Stimulated activated CD8-positive, alpha-beta memory T cell treated with anti-CD3 and anti-CD28 coated beads, Interleukin-15, amount 100 ng/mL, for 48 hours (primary cell): ENCODE measurements at places on chromosomes 12 and 14.

DNA sequence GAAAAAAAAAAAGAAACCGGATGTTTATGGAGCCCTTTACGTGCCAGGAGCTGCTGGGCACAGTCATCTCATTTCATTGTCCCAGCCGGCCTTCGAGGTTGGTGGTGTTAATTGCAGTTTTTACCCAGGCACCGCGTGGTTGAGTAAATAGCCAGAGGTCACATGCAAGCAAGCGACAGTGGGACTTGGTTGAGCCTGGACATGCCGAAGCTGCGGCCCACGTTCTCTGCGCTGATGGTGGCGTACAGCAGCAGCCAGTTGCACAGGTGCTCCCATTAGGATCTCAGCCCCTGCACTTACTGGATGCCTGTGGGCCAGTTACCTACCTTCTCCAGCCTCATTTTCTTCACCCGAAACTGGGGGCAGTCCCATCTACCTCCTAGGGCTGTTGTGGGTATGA, 54.0 kb downstream of the TSPAN9 start:
- no peak for DNase-seq

DNA sequence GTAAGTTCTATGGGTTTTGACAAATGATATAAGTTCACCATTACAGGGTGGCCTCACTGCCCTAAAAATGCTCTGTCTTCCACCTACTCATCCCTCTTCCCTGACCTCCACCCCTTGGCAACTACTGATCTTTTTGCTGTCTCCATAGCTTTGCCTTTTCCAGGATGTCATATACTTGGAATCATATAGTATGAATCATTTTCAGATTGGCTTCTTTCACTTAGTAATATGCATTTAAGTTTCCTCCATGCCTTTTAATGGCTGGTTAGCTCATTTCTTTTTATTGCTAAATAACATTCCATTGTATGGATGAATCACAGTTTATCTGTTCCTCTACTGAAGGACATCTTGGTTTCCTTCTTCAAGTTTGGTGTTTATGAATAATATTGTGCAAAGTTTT, 14.0 kb upstream of the PEX5 start:
- DNase-seq, result no peak

GRCh38 chr14:61569812-61570548, 125.3 kb upstream of the HIF1A start:
- DNase-seq, result no peak

- no peak for DNase-seq
These were observed 1.5 kb upstream of the HSP90B1 start for GRCh38 chr12:103928682-103929045.

DNA sequence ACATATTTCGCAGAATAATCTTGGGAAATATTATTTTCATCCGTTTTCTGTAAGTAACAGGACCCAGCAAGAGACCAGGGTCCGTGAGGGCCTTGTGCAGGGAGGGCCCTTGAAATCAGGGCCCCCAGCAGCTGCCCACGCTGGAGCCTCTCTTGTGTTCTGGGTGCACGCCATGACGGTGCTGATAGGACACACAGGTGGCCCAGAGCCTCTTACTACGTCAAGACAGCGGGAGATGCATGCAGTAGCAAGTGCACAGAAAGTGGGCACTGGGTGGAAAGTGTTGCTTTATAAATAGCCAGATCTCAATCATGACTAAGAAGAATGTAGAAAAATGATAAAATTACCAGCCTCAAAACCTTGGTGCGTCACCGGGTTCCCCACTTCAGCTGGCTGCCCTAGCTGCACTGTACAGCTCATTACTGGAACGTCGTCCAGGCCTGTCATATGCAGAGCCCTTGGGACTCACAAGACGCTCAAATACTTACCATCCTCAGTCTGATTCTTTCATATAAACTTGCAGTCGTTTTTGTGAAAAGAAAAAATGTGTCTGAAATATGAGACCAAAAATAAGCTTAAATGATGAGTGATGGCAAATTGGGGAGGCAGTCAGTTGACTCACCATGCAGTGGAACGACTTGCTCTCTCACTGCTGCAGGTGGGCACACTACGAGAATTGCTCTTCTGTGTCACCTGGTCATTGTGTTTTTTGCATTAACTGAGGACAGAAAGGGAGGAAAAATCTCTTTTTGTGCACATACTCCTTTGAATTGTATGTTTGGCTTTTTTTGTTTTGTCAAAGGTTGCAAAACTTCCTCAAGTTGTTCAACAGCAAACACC, 68.2 kb downstream of the DDX51 start:
- no peak for DNase-seq

GRCh38 chr14:59252772-59253500, 64.5 kb downstream of the DAAM1 start:
- DNase-seq, result no peak

DNA sequence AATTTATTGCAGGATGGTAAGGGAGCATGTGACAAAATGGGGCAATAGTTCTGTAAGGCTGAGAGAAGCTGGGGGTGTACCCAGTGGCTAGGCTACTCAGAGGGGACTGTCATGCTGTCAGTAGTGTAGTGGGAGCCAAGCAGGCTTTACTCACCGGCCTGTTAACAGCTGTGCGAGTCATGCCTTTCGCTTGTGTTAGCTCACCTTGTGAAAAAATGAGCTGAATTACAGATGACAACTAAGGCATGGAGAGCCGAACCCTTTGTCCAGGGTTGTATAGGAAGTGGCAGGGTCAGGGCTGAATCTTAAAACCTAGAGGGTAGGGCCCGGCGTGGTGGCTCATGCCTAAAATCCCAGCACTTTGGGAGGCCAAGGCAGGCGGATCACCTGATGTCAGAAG, 37.9 kb downstream of the SH2B3 start:
- DNase-seq, result peak; percentile 45

DNA sequence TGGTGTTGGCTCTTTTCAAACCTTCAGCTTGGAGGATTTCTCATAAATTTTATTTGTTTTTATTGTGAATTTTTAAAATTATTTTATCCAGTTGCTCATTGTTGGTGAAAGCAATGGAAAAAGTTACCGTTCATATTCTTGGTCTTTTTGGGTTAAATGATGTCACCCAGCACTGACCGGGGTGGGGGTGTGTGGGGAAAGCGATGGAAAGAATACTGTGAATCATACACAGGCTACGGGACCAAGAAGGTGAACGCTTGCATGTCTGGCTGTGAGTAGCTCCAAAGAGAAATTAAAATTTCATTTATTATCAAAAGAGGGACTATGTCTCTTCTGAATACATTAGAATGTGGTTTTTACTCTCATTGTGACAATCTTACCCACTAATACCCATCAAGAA, 430.1 kb downstream of the AEBP2 start:
- peak; percentile 19 for DNase-seq

DNA sequence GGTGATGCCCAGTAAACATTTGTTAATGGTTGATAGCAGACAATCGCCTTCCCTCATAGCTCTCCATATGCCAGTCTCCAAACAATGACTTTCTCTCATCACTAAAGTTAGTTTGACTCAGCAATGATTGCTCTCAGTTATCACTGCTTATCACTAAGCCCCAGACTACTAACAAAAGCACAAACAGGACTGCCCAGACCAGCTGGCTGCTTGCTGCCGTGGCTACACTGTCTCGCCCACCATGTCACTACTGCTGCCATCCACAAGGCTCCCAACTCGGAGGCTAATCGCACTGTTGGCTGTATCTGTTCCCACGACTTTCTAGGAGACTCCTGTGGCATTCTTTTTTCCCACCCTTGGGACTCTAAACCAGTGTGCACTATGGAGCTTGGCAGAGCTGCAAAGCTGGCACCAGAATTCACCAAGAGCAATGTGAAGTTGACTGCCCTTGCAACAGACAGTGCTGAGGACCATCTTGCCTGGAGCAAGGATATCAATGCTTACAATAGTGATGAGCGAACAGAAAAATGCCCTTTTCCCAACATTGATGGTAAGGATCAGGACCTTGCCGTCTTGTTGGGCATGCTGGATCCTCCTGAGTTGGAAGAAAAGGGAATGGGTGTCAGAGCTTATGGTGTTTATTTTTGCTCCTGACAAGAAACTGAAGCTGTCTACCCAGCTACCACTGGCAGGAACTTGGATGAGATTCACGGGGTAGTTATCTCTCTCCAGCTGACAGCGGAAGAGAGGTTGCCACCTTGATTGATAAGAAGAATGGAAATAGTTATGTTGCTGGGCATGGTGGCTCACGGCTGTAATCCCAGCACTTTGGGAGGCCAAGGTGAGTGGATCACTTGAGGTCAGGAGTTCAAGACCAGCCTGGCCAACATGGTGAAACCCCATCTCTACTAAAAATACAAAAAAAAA, 27.1 kb upstream of the NR2C1 start:
- DNase-seq, result no peak

GRCh38 chr12:54648265-54648664, at the start of gene DCD:
DCD (minus strand) TSS chr12:54648365; CDS start chr12:54648303, 62 bp downstream.
- no peak for DNase-seq

GRCh38 chr12:108378926-108379325, 39.8 kb upstream of the CMKLR1 start:
- no peak for DNase-seq

GRCh38 chr14:95828649-95829265, 47.9 kb upstream of the TUNAR start:
- DNase-seq, result no peak

- no peak for DNase-seq
These were observed at the start of gene ADCY4 for GRCh38 chr14:24334431-24335291. ADCY4 (minus strand) TSS chr14:24335071; CDS start chr14:24334652, 419 bp downstream.

DNA sequence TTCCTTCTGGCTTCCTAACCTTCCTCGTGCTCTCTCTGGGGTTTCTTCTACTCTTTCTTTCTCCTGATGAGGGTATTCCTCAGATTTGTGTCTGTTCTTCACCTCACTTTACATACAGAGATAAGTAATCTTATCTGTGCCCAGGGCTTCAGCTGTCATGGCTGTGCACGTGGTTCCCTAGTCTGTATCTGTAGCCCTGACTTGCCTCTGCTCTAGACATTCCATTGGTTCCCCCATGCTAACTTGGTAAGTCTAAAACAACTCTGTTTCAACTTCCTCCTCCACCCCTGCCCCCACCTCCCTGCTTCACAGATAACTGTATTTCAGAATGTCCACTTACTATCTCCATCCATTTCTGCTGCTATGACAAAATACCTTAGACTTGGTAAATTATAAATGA, 10.8 kb downstream of the DIP2B start:
- DNase-seq, result no peak

DNA sequence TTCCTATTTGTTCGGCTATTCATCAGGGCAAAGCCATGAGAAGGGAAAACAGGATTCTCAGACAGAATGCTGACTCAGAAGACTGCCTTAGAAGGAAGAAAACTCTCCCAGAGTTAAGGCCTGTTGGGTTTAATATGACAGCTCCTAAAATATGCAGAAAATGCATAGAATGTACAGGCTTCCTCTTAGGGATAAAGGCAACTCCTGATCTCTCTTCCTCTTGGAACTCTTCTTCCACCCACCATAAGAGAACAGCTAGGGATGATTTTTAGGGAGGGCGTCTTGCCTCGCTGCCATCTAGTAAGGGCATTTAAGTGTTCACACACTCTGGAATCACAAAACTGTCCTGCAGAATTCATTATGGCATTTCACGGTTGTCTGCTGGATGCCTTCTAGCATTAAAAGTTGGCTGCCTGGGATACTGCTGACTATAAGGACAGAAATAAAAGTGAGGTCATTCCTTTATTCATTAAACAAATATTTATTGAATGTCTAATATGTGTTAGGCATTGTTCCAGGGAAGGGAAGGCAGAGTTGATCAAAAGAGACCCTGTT, 73.7 kb downstream of the DCAF5 start:
- no peak for DNase-seq

- DNase-seq, result no peak
These were observed 19.7 kb upstream of the VSX2 start for GRCh38 chr14:74219277-74220205.

GRCh38 chr12:132214891-132215290, 70.6 kb downstream of the NOC4L start:
- DNase-seq, result no peak

GRCh38 chr12:47817272-47818006, 2.3 kb downstream of the HDAC7 start:
- DNase-seq, result no peak

DNA sequence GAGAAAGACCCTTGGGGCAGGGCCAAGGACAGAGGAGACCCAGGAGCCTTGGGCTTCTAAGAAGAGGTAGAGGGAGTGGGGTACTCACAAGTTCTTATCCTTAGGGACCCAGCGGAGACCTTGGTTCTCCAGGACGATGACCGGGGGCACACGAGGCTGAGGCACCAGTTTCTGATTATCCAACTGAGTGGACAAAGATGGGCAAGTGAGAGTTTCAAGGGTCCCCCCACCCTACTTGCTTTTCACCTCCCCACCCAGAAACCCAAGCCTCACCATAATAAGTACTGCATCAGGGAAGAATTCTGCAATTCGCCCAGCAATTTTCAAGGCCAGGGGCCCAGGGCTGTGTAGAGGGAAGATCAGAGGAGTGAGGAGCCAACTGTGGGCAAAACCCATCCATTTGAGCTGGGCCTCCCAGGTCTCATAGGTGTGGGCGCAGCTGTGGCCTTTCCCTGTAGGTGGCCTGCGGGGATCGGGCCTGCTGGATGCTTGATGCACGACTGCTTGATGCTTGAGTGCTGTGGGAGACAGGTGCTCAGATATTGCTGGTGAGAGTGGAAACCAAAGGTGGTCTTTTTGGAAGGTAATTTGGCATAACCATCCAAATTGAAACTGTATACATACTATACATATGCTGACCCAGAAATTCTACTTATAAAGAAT, 2.0 kb downstream of the EMC9 start:
- DNase-seq, result no peak

DNA sequence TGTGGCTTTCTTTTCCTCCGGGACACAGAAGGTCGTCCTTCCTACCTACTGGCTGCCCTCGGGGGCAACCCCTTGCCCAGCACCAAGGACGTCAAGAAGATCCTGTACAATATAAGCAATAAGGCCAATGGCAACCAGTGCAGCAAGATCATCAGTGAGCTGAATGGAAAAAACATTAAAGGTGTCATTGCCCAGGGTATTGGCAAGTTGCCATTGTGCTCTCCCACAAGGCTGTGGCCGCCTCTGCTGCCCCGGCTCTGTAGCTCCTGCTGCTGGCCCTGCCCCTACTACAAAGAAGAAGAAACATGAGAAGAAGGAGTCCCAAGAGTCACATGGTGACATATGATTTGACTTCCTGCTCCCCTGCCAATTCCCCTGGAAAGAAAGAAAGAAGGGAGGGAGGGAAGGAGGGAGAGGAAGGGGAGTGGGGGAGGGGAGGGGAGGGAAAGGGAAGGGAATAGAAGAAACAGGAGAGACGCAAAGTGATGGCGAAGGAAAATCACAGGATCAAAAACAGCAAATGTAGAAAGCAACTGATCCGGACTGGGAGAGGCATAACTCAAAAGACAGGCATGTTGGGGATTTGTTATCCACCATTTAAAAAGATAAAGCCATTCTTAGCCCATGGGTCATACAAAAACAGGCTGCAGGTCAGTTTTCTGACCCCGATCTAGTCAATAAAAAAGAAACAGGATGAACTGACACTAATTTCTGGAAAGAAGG, 61.3 kb upstream of the RESF1 start:
- no peak for DNase-seq

GRCh38 chr12:127640181-127640886, 626.6 kb upstream of the TMEM132C start:
- no peak for DNase-seq

DNA sequence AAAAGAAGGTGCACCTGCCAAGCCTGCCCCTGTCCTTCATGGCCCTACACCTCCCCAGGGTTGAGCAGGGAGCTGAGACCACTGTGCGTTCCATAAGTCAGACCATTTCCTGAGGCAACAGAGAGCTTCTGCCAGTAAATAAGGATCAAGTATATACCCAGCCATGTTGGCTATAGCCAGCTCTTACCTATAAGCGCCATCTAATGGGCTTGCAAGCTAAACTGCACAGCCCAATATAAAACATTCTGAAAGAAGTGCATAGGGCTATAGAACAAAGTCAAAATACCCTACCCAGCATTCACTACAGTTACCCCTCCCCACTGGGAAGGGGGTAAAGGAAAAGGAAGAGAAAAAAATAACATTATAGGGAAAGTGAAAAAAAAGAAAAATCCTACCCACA, 59.3 kb upstream of the SCAF11 start:
- no peak for DNase-seq
